Activated T-helper 17 cell treated with anti-CD3 and anti-CD28 coated beads, Interleukin-2, amount 50 U/mL, for 72 hours (primary cell): ENCODE measurements at places on chromosomes 11 and 22. TPM values are rescaled to one million over a fixed set of nuclear protein-coding genes. Genes with fewer than 3 reads are reported as not detected.
A peak's percentile ranks its signal among the peaks of the same experiment; 100 is the strongest.

- peak; percentile 88 for ATAC-seq
These were observed 32.4 kb downstream of the MCAM start for GRCh38 chr11:119284344-119285157.

DNA sequence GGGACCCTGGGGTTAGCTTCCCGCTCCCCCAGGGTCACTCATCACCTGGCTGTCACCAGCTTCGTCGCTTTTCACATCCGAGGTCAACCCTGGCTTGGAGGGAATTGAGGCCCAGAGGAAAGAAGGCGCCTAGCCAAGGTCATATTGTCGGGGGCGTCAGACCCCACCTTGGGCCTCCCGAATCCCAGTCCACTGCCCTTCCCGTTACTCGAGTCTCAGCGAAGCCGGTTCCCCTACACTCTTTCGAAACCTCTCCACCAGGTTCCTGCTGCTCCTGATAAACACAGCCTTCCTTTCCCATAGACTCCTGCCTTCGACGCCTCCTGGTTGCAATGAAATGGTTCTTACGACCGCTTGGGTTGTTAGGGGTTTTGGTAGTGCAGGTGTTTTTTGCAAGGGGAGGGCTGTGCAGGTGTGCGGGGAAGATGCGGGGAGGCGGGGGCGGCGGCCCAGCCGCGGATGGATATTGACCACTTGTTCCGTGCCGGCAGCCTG, 642 bp downstream of the NAA40 start:
- no peak for ATAC-seq

- ATAC-seq = no peak
These were observed 3.4 kb downstream of the TENM4 start for GRCh38 chr11:79437278-79437980.

DNA sequence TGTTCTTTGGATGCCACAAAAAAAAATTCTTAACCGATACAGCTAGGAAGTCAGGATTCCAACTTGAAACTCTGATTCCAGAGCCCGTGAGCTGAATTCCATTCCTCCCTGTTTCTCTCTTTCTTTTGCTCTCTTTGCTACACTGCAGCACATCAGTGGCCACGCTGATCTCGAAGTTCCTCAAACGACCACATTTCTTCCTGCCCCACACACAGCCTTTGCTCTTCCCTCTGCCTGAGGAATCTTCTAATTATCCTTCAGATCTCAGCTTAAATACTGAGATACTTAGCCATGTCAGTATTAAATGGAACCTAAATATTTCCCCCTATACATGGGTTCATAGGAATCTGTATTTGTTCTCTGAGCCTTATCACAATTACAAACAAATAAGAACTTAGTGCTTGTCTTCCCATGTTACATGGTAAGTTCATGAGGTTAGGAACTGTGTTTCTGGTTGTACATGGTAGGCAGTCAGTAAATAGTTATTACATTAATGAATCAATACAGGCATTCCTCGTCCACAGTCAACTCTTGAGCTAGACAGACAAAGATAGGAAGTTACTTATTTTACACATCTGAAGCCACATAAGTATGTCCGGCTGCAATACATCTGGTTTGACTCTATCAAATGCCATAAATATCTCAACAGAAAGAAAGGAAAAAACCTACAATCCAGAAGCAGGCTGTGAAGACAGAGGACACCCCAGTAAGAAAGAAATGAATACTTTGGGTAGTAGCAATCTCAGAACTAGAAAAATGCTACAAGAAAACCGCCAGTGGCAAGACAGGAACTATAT, 86.6 kb downstream of the MAML2 start:
- peak; percentile 46 for ATAC-seq

DNA sequence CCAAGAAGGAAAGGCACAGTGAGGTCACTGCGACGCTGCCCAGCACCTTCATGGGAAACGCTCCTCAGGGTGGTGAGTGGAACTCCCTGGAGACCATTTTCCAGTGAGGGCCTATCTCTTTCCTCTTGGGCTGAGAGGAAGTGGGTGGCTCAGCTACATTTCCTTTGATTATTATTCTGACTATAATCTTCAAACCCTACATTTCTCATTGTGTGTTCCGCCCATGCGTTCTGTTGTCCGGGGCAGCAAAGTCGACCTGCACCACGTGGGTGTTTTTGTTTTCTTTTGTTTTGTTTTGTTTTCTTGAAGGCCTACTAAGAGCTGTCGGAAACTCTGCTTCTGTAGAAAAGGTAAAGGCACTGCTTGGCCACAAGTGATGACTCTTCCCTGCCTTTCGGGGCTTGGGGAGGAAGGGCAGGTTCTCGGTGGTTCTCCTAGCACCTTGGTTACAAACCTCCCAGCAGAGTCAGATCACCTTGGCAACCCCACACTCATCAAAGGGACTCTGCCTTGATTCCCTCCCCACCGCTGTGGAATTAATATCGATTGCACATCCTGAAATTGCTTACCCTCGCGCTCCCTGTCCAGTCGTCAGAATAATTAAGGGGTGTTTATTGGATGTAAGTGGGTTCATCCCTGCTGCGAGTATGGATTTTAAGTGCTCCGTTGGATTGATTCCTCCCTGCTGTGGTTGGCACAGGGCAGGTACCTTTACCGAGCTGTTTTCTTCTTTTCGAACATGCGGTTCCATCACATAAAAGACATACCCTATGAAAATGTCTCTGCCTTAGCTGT, 7.3 kb downstream of the PARVB start:
- peak; percentile 76 for ATAC-seq

DNA sequence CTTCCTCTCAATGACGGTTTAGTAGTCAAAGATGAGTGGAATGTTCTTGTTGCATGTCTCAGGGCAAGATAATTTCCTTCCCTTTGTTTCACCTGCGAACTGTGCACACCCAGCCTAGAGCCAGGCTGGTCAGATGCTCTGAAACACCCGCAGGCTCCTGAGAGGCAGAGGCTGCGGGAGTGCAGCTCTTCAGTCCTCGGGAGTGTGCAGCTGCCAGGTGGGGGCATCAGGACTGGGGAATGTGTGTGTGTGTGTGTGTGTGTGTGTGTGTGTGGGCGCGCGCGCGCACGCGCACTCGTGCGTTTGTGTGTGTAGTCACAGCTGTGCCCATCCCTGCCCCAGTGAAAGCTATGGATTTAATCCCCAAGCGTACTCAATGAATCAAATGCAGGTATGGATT, 136.2 kb upstream of the NTM start:
- no peak for ATAC-seq

Gene CEND1
- 1.2 TPM for total RNA-seq
